Endothelial cell of umbilical vein (primary cell): ENCODE measurements at places on chromosomes 1 and 21. TPM values are rescaled to one million over a fixed set of nuclear protein-coding genes. Genes with fewer than 3 reads are reported as not detected.

The CLIC6 gene
- total RNA-seq, result not detected in 2 replicates

The TGFBR3 gene
- total RNA-seq, result 10.5 and 13.4 TPM in 2 replicates

The SNRNP40 gene
- 78.1 and 85.3 TPM in 2 replicates for total RNA-seq

The KCNK1 gene
- total RNA-seq, result 1.0 and 2.8 TPM in 2 replicates

The SAMD11 gene
- total RNA-seq, result not detected in 2 replicates

DNA sequence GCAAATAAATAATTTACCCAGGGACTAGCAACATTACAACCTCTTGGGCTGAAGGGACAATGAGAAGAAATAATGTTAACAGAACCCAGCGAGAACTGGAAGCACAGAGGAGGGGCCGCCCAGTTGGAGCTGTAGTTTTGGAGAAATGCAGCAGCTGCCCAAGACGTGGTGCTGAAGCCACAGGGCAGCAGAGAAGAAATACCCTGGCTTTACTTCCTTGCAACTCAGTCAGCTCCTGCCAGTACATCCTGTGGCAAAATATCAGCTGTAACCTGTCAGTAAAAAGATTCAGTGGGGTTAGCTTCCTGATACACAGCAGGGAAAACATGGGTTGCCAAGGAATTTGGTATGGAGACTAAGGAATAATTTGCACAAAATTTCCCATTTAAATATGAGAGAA, 283.6 kb upstream of the USP25 start:
- H3K4me3 ChIP-seq, result no peak overlapping the region
- H3K27ac ChIP-seq, result no peak overlapping the region
- no peak for DNase-seq
- H3K4me1 ChIP-seq, result no peaks in the 10 kb centered on the region
- no peaks in the 10 kb centered on the region for H3K27me3 ChIP-seq

- DNase-seq, result no peak
- H3K36me3 ChIP-seq, result no peaks in the 10 kb centered on the region
- H3K4me3 ChIP-seq, result no peak overlapping the region
- H3K4me1 ChIP-seq, result peaks cover 16% of the 10 kb centered on the region
- H3K27me3 ChIP-seq, result no peaks in the 10 kb centered on the region
- no peak overlapping the region for H3K27ac ChIP-seq
Observed at GRCh38 chr1:85624361-85624760, 43.8 kb downstream of the CCN1 start.

GRCh38 chr21:17514124-17514845, 1.4 kb downstream of the CXADR start:
- peak; percentile 44 for DNase-seq
- peaks cover 15% of the 10 kb centered on the region for H3K4me1 ChIP-seq
- peaks cover 2% of the 10 kb centered on the region for H3K27me3 ChIP-seq
- peak overlapping the region; percentile 0 for H3K27ac ChIP-seq

- H3K4me3 ChIP-seq, result no peak overlapping the region
- no peaks in the 10 kb centered on the region for H3K4me1 ChIP-seq
- no peaks in the 10 kb centered on the region for H3K36me3 ChIP-seq
Observed at GRCh38 chr1:86441581-86441980, 17.6 kb downstream of the CLCA2 start.

- no peaks in the 10 kb centered on the region for H3K27me3 ChIP-seq
- DNase-seq, result peak; percentile 48
- H3K36me3 ChIP-seq, result no peaks in the 10 kb centered on the region
- peak overlapping the region; percentile 75 for H3K27ac ChIP-seq
- H3K4me3 ChIP-seq, result peak overlapping the region; percentile 58
Observed at GRCh38 chr1:9235096-9235459, 504 bp downstream of the H6PD start.

GRCh38 chr1:237568955-237569354, 321.8 kb downstream of the ZP4 start:
- no peaks in the 10 kb centered on the region for H3K4me1 ChIP-seq
- H3K27me3 ChIP-seq, result no peaks in the 10 kb centered on the region
- H3K4me3 ChIP-seq, result no peak overlapping the region
- H3K27ac ChIP-seq, result no peak overlapping the region
- no peak for DNase-seq

GRCh38 chr1:94683886-94684285, 136.3 kb upstream of the SLC44A3 start:
- peaks cover 12% of the 10 kb centered on the region for H3K27me3 ChIP-seq
- H3K27ac ChIP-seq, result no peak overlapping the region
- H3K36me3 ChIP-seq, result no peaks in the 10 kb centered on the region
- H3K4me1 ChIP-seq, result no peaks in the 10 kb centered on the region
- H3K4me3 ChIP-seq, result no peak overlapping the region

GRCh38 chr1:221778535-221779142, 36.8 kb upstream of the DUSP10 start:
- peaks cover 3% of the 10 kb centered on the region for H3K27me3 ChIP-seq
- no peak overlapping the region for H3K27ac ChIP-seq
- H3K36me3 ChIP-seq, result no peaks in the 10 kb centered on the region
- no peak overlapping the region for H3K4me3 ChIP-seq
- peaks cover 5% of the 10 kb centered on the region for H3K4me1 ChIP-seq
- DNase-seq, result no peak
